Activated naive CD4-positive, alpha-beta T cell (primary cell): ENCODE measurements at places on chromosomes 3 and 15.

- DNase-seq: no peak
Observed at GRCh38 chr15:92621972-92622533, 33.5 kb downstream of the FAM174B start.

DNA sequence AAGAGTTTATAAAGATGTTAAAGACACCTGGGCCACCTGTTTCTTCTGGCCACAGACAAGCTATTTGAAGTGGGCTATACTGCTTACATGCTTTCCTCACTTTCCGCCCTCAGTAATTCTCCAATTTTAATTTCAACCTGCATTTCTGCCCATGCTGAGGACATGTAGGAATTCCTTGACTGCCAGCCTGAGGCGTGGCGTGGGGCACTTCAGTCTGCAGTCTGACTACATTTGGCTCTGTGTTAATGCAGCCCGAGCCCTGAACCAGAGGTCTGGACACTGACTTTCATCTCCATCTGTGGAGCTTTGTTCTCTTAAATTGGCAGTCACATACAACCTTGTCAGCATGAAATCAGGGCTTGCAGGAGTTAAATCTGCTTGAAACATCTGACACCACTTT is 8.5 kb downstream of the UQCC5 start:
- no peak for DNase-seq

GRCh38 chr3:71393093-71393492 is 190.4 kb downstream of the FOXP1 start:
- no peak for DNase-seq

- DNase-seq: no peak
Observed at GRCh38 chr3:193350744-193351143, 27.8 kb downstream of the ATP13A5 start.

DNA sequence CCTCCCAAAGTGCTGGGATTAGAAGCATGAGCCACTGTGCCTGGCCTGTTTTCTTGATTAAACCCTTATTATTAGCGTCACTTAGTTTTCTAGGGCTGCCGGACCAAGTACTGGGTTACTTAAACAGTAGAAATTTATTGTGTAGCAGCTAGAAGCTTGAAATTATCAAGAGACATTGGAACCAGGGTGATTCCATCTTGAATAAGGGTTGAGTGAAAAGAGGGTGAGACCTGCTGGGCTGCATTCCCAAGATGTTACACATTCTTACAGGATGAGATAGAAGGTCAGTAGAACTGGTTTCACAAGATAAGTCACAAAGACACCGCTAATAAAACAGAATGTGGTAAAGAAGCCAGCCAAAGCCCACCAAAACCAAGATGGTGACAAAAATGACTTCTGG is 18.6 kb upstream of the FSTL1 start:
- no peak for DNase-seq

GRCh38 chr3:135352213-135352612 is 557.2 kb downstream of the EPHB1 start:
- no peak for DNase-seq

GRCh38 chr15:47987461-47987860 is 133.3 kb upstream of the SLC24A5 start:
- DNase-seq: no peak

GRCh38 chr15:92050220-92050898 is 196.9 kb downstream of the SLCO3A1 start:
- DNase-seq: no peak

GRCh38 chr15:36798366-36798765 is 218.9 kb downstream of the CDIN1 start:
- no peak for DNase-seq

DNA sequence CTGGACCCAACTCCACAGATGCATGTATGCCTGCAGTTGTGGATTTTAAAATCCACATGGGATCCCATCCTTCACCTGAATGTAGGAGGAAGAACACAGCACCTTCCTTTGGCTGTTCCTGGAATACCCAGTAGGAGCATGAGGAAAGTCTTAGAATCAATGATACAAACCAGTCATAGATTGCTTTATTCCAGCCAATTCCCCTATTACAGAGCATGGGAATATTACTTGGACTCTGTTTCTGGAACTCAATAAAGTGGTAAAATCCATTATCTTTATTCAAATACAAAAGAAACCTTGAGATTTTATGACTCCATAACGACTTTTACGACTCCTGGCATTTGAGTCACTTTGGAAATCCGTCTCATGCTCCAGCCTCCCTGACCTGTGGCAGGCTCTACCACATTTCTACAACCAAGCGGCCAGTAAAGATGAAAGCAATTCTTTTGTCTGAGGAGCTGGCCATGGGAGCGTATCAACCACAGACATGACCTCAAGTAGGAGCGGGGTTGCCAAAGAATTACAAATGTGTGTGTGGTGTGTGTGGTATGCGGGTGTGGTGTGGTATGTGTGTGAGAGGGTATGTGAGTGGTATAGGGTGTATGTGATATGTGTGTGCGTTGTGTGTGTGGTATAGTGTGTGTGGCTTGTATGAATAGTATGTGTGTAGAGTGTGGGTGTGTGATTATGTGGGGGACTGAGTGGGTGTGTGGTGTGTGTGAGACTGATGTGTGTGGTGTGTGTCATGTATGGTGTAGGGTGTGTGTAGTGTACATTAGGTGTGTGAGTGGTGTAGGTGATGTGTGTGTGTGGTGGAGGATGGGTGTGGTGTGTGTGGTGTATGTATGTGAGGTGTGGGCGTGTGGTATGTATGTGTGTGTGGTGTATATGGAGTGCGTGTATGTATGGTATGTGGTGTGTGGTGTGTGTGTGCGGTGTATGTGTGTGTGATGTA is 40.0 kb downstream of the ARRDC4 start:
- DNase-seq: no peak

- no peak for DNase-seq
Observed at GRCh38 chr15:97691078-97691477, 269.4 kb upstream of the ARRDC4 start.

- DNase-seq: no peak
Observed at GRCh38 chr3:141081141-141081795, 30.1 kb downstream of the SPSB4 start.

DNA sequence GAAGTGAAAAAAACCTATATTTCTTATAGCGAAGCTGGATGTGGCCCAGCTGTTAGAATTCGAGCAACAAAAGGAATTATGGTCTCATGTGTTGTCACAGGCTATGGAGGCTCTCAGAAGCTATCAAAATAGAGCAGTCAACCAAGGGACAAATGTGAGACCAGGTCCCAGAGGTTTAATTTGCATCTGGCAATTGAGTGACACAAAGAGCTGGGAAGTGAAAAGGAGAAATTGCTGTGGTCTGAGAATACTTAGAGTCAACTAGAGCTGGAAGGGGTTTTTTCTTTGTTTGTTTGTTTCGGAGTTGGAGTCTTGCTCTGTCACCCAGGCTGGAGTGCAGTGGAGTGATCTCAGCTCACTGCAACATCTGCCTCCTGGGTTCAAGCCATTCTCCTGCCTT is 61.3 kb upstream of the SMAD3 start:
- no peak for DNase-seq

DNA sequence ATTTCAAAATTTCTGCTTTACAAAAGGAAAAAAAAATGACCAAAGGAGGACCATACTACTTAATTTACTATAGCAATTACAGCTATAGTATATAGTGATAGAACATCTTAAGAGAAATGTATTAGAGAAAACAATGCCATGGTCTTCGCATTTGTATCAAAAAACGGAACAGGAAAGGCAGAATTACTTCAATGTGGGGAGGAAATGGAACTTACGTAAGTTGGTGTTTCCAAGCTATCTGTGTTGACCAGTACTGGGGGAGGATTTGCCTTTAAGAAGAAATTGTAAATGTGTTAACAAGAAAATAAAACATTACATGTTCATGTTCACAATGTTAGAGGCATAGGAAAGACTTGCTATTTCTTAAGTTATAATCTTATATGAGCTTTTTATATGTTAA is 119.9 kb upstream of the MELTF start:
- DNase-seq: no peak

GRCh38 chr3:107241217-107241616 is 136.0 kb upstream of the CCDC54 start:
- DNase-seq: no peak

DNA sequence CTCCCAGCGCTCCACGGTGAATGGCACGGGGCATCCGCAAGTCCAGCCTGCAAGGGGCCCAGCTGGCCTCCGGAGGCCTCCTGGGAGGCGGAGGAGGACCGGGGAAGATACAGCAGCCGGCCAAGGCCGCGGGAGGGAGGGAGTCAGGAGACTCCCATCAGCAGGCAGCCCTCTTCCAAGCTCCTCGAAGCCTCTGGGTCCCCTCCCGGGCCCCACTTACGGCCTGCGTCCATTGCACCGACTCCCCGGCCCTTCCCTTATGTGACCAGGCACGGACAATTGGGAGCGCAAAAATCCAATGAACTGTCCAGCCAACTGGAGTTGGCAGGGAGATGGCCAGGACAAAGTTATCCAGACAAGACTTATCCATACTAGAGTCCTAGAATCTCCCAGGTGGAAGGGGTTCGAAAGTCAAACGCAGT is 668 bp downstream of the MFGE8 start:
- DNase-seq: no peak

GRCh38 chr3:45992821-45993221 is 2.8 kb downstream of the FYCO1 start:
- DNase-seq: no peak

- DNase-seq: no peak
Observed at GRCh38 chr3:11053926-11054503, 61.5 kb downstream of the SLC6A1 start.

- no peak for DNase-seq
Observed at GRCh38 chr3:120454076-120454689, 3.4 kb upstream of the FSTL1 start.

DNA sequence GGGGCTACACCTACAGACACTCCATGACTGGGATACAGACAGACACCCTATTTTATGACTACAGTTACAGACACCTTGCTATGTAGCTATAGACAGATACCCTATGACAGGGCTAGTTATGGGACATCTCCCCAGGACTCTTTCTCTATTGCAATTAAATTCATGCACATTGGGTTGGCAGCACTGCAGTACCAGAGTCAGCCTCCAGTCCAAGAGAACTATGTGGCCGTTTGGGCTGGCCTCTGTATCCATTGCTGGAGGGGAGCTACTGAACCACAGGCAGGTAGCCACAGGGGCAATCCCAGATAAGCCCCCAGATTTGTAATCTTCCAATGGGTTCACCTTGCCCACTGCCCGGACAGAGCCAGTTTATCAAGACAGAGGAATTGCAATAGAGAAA is 108.4 kb upstream of the SPATA16 start:
- DNase-seq: no peak
